ENCODE measurements at places on chromosomes 4 and X.

DNA sequence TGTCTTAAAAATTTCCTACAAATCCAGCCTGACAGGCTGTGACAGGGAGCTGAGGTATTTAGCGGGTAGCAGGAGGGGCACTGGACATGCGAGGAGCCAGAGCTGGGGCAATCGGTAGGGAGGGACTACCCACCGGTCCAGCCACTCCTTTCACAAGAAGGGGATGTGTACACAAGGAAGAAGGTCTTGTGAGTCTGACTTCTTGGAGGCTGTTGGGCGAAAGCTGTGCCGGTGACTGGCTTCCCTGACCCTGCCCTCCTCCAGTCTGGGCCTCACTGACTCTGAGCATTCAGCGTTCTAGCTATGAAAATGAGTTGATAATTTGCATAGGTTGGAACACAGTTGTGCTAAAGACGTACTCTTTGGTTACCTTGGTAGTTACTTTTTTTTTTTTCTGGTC is 12.7 kb upstream of the CXCL8 start:
- DNase-seq: no peak

DNA sequence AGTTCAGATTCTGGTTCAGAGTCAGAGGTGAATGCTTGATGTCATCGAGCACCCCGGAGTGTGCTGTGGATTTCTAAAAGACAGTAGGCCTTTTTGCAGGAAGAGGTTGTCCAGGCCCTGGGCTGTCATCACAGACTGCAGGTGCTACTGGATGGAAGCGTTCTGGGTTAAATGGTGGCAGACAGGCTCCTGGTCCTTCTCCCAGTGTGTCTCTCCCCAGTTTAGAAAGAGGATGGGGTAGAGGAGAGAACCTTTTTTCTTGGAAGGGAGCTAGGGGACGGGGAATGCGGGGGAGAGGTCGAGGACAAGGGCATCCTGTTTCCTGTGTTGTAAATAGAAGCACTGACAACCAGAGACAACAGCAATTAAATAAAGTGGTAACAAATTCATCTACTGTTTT is 102.3 kb upstream of the NUDT6 start:
- DNase-seq: no peak

GRCh38 chr4:169573889-169574288 is 38.5 kb downstream of the NEK1 start:
- DNase-seq: no peak

GRCh38 chr4:57491388-57491787 is 381.2 kb upstream of the IGFBP7 start:
- no peak for DNase-seq

GRCh38 chrX:32408389-32408788 is 803.0 kb downstream of the DMD start:
- DNase-seq: no peak
